ENCODE measurements at places on chromosomes 5 and 9. TPM values are rescaled to one million over a fixed set of nuclear protein-coding genes. Genes with fewer than 3 reads are reported as not detected.
A peak's percentile ranks its signal among the peaks of the same experiment; 100 is the strongest.

DNA sequence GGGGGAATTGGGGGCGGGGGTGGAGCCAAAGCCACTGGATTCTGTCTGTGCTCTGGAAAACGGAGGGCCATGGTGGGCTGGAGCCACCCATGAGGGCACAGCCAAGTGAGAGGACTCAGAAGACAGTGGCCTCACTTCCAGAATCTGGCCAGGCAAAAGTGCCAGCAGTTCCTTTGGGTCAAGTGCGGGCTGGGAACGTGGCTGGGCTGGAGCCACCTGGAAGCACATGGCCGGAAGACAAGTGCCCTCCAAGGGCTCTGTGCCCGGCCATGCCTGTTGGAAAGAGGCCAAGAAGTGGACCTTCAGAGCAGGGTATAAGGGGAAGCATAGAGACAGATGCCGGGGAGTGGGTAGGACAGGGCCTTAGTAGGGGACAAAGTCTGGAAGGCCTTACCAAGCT lies 11.7 kb upstream of the SH3PXD2B start:
- H3K4me3 ChIP-seq: no peak overlapping the region
- H3K27ac ChIP-seq: no peak overlapping the region
- DNase-seq: no peak
- H3K36me3 ChIP-seq: no peaks in the 10 kb centered on the region
- H3K27me3 ChIP-seq: no peaks in the 10 kb centered on the region

DNA sequence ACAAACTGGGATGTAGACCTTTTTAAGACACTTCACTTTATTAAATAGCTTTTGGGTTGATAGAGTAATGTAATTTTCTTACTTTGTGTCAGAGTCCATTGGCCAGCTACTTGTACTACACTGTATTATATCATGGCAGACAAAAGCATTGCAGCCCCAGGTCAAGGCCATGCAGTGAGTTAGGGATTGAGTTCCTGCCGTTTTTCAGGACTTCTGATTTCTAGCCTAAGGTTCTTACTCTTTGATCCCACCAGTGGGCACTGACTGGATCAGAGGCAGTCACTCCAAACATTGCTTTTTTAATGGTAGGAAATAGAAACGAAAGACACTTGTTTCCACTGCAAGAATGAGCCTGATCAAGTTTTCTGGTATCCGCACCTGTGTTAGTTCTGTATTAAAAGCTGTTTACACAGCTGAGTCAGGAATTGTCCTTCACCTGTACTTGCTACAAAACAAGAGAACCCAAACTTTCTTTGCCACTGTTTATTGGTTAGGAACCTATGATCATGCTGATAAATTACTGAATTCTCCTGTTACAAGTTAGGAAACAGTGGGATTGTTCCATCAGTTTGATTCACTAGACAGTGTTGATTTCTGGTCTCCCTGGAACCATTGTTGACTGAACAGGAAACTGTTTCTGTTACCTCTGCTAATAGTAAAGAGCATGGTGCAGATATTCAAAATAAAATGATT lies 22.1 kb downstream of the LRRC70 start:
- H3K4me1 ChIP-seq: no peaks in the 10 kb centered on the region
- DNase-seq: peak; percentile 47
- no peak overlapping the region for H3K4me3 ChIP-seq

DNA sequence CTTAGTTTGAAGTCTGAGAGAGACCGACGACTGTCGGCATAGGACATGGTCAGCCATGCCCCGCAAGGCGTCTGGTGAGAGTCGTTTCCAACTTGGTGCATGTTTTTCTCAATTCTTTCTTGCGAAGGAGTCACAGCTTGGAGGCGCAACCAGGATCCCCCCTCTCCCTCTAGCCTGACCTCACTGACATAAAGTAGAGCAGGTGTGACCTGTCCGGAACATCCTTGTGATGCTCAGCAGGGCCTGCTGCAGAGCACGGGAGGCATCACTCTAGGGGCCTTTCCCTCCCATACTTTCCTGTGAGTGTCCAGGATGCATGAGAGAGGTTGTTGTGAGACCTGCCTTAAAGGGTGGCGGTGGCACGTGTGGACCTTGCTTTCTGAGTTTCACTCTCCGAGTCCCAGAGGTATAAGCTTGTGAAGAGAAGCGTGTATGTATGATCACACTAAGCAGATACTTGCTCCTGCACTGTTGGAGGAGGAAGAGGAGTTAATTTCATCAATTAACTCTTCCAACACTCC lies 5.0 kb downstream of the TENT4A start:
- H3K4me1 ChIP-seq: peaks cover 16% of the 10 kb centered on the region
- no peak overlapping the region for H3K27ac ChIP-seq
- peaks cover 3% of the 10 kb centered on the region for H3K36me3 ChIP-seq
- DNase-seq: no peak
- H3K27me3 ChIP-seq: no peaks in the 10 kb centered on the region

- H3K27me3 ChIP-seq: no peaks in the 10 kb centered on the region
- H3K27ac ChIP-seq: no peak overlapping the region
- no peaks in the 10 kb centered on the region for H3K4me1 ChIP-seq
- no peaks in the 10 kb centered on the region for H3K36me3 ChIP-seq
- H3K4me3 ChIP-seq: no peak overlapping the region
Measured at GRCh38 chr9:109799792-109800191, 19.8 kb downstream of the PALM2AKAP2 start.

GRCh38 chr9:4393806-4394523 lies 94.1 kb upstream of the GLIS3 start:
- H3K27ac ChIP-seq: no peak overlapping the region
- no peaks in the 10 kb centered on the region for H3K36me3 ChIP-seq
- no peaks in the 10 kb centered on the region for H3K27me3 ChIP-seq
- DNase-seq: no peak
- H3K4me1 ChIP-seq: no peaks in the 10 kb centered on the region

GRCh38 chr5:137217599-137218200 lies 281.4 kb downstream of the SPOCK1 start:
- no peak overlapping the region for H3K4me3 ChIP-seq
- H3K27ac ChIP-seq: no peak overlapping the region
- no peak for DNase-seq
- H3K4me1 ChIP-seq: no peaks in the 10 kb centered on the region
- no peaks in the 10 kb centered on the region for H3K27me3 ChIP-seq

- DNase-seq: peak; percentile 66
- peaks cover 2% of the 10 kb centered on the region for H3K27me3 ChIP-seq
- H3K4me1 ChIP-seq: peaks cover 4% of the 10 kb centered on the region
- no peaks in the 10 kb centered on the region for H3K36me3 ChIP-seq
Measured at GRCh38 chr9:137162505-137163364, 7.1 kb downstream of the LRRC26 start.

- H3K4me1 ChIP-seq: no peaks in the 10 kb centered on the region
- no peak for DNase-seq
- no peaks in the 10 kb centered on the region for H3K27me3 ChIP-seq
Measured at GRCh38 chr5:21709770-21710169, 1143.4 kb downstream of the CDH12 start.

DNA sequence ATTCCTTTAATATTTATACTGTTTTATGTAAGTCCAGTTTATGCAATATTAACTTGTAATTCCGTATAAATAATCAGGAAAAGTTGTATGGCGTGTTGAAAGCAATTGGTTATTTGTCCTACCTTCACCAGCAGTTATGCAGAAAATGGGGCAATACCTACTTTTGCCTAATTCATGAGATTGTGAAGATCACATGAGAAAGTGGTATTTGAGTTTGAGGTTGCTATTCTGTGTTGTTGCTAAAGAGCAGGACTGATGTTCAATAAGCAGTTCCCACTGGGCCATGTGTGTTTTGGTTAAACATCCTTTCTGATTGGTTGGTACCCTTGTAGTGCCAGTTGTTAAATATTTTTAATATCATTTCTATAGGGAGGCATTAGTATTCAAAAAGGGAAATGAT lies 3.2 kb downstream of the TGFBR1 start:
- no peaks in the 10 kb centered on the region for H3K36me3 ChIP-seq
- H3K4me1 ChIP-seq: no peaks in the 10 kb centered on the region
- H3K27ac ChIP-seq: no peak overlapping the region
- no peak overlapping the region for H3K4me3 ChIP-seq
- no peaks in the 10 kb centered on the region for H3K27me3 ChIP-seq
- DNase-seq: no peak

GRCh38 chr9:110605565-110605964 lies 26.0 kb upstream of the SVEP1 start:
- no peaks in the 10 kb centered on the region for H3K27me3 ChIP-seq
- no peak for DNase-seq
- H3K4me1 ChIP-seq: no peaks in the 10 kb centered on the region
- H3K4me3 ChIP-seq: no peak overlapping the region
- H3K36me3 ChIP-seq: no peaks in the 10 kb centered on the region

DNA sequence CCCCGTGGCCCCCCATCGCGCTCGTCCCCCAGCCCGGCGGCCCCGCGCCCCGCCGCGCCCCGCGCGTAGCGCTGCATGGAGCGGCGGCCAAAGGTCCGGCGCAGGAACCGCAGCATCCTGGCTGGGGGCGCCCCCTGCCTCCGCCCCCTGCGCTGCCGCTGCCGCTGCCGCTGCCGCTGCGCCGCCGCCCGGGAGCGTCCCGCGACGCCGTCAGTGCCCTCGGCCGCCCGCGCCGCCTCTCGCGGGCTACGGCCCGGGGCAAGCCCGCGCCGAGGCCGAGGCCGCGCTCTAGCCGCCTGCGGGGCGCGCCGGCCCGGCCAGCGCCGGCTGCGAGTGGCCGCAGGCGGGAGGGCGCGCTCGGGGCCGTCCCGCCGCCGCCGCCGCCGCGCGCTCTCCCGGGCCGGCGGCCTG lies 523 bp downstream of the EPB41L4B start:
- H3K27me3 ChIP-seq: no peaks in the 10 kb centered on the region
- peak overlapping the region; percentile 84 for H3K4me3 ChIP-seq
- H3K4me1 ChIP-seq: peaks cover 20% of the 10 kb centered on the region
- DNase-seq: peak; percentile 53
- H3K36me3 ChIP-seq: no peaks in the 10 kb centered on the region
- no peak overlapping the region for H3K27ac ChIP-seq

The UGCG gene
- total RNA-seq: 25.0 TPM

The KLF4 gene
- total RNA-seq: 4.9 TPM

The TAL2 gene
- 1.4 TPM for total RNA-seq

The RGS3 gene
- total RNA-seq: 71.1 TPM

The HSD17B4 gene
- total RNA-seq: 175 TPM

The HMCN2 gene
- 0.53 TPM for total RNA-seq

The NSG2 gene
- total RNA-seq: not detected

The TSSK1B gene
- total RNA-seq: not detected

The IL9 gene
- total RNA-seq: not detected
